Peyer's patch (tissue), 4 donors: ENCODE measurements at places on chromosomes 4 and X.

GRCh38 chr4:163492951-163493504 is 1.5 kb upstream of the TMA16 start:
- DNase-seq: no peak

DNA sequence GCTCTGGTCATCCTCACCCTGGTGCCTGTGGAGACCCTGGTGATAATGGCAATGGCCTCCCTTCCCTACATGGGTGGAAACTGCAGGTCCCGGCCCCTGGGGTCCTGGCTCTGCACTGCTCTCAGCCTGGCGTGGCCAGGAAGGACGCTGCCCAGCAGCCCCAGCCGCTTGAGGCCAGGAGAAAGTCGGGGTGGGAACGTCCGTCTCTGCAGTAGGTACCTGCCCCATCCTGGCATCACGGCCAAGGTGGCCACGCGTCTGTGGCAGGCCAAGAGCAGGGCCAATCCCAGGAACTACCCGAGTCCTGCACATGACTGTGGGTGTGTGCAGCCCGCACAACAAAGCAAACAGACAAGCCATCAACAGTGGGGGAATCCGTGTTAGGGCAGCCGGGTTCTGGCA is 33.8 kb downstream of the FGFRL1 start:
- no peak for DNase-seq

DNA sequence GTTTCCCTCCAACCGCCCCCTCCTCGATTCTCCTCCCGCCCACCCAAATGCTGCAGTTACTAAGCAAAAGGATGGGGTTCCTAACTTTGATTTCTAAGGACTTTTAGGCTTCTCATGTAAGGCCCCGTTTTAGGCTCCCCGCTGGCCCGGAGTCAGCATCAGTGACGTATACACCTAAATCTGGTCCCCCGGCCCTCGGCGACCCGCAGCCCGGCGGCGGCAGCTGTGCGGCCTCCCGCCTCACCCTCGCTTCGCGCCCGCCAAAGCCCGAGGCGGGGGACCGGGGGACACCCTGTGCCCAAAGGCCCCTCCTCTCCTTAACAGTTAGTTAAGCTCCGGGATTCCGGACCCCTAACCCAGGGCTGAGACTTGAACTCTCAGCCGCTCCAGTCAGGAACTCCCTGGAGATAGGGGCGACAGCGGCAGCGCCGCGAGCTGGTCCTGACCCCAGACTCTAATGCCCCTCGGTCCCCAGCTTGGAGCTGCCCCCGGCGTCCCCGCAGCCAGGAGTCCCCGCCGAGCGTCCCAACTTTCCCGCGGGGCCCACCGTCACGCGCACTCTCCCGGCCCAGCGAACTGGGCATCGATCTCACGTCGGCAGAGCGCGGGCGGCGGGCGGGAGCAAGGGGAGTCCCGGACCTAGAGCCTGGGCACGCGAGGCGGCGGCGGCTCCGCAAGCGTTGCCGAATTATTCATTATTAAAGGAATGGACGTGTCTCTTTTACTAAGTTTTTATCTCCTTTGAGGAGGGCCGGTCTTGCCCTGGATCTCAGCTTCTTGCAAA is 1.5 kb upstream of the NR3C2 start:
- peak; percentile 74 for DNase-seq

GRCh38 chr4:108152980-108153379 is 15.8 kb downstream of the LEF1 start:
- DNase-seq: no peak

DNA sequence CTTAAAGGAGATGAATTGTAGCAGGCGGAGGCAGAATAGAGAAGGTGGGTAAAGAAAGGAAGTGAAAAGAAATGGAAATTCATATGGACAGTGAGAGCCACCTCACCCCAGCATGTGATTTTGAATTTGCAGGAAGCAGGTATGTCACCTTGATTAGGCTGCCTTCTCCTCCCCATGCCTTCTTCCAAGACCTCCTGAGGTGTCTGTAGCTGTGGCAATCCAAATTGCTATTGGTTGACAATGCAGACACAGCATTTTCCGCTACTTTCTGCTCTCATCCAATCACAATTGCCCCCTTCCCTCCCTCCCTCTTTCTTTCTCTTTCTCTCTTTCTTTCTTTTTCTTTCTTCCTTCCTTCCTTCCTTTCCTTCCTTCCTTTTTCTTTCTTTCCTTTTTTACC is 38.5 kb downstream of the RAB33B start:
- DNase-seq: no peak

- no peak for DNase-seq
Observed at GRCh38 chrX:131840799-131841495, 182.2 kb upstream of the STK26 start.

- DNase-seq: no peak
Observed at GRCh38 chr4:7185487-7186030, 6.8 kb upstream of the SORCS2 start.

DNA sequence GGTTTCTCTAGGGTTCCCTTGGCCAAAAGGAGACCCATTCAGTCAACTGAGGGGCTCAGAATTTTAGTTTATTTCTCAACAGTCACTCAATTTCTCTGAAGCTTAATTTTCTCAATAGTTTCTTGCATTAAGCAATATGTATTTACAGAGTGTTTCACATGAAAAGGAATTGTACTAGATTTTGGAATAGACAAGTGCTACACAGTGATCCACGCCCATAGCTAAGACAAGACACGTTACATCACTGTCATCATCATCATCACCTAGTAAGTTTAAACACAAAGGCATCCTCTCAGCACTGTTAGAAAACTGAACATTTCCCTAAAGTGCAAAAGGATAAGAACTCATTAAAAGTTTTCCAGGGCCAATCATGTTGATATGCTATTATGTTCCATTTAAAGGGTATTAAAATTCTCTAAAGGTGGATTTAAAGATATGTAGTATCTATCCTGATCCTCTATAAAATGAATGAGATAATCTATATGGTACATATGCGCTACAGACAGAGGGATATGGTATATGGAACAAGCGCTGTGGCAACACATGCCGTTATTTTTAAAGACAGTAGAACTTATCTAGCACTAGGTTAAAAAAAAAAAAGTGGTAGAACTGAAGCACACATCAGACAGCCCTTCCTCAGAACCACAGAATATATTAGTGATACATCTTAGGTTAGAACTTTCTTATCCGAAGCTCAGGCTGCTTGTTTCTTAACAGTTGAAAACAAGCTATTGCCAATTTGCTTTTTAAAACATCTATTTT is 12.1 kb downstream of the PPA2 start:
- DNase-seq: no peak

GRCh38 chr4:65316534-65316933 is 353.8 kb downstream of the EPHA5 start:
- no peak for DNase-seq

DNA sequence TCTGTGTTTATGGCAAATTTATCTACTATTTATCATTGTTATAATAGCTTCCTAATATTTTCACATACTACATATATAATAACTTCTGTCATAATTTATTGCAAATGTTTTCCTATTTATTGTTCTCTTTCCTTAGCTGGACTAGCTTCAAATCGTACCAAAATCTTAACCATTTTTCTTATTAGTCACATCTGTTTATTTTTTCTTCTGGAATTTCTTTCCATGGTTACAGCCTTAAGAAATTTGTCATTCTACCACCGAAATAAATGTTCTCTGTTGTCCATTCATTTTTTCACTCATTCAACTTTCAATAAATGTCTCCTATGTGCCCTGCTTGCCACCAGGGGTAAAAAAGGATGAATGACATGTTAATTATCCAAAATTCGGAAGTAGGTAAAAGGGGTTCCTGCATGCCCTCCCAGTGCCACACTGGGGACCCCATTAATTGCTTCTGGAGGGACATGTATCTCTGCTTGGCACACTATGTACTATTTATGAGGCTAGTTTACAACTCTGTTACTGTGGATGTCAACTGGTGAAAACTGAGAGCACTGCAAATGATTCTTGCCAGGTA is 182.1 kb downstream of the SH3KBP1 start:
- no peak for DNase-seq

DNA sequence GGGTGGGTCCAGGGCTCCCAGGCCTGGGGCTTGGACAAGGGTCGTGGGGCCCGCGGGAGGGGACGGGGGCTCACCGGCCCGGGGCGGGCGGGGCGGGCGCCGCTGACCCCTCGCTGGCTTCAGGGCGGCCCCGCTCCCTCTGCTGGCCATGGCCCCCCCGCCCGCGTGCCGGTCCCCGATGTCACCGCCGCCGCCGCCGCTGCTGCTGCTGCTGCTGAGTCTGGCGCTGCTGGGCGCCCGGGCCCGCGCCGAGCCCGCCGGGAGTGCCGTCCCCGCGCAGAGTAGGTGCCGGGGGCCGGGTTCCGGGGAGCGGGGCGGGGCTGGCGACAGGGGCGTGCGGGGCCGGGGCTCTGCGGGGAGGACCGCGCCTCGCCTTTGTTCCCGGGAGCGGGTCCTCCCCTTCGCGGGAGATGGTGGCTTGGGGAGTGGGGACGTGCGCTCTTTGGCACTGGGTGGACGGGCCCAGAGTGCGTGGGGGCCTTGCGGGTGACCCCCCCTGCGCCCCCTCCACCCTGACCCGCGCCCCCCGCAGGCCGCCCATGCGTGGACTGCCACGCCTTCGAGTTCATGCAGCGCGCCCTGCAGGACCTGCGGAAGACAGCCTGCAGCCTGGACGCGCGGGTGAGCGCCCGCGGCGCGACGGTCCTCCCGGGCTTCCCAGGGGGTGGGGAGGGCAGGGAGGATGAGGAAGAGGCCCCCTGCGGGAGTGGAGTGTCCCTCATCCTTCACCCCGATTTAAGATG is 16.8 kb upstream of the NAT8L start:
- peak; percentile 37 for DNase-seq
